Stimulated activated CD4-positive, alpha-beta T cell treated with anti-CD3 and anti-CD28 coated beads, Interleukin-4, amount 100 ng/mL, for 4 hours (primary cell): ENCODE measurements at places on chromosomes 12 and 14.

- DNase-seq = no peak
These were observed 1.7 kb downstream of the TUBA1A start for GRCh38 chr12:49187184-49187583.

DNA sequence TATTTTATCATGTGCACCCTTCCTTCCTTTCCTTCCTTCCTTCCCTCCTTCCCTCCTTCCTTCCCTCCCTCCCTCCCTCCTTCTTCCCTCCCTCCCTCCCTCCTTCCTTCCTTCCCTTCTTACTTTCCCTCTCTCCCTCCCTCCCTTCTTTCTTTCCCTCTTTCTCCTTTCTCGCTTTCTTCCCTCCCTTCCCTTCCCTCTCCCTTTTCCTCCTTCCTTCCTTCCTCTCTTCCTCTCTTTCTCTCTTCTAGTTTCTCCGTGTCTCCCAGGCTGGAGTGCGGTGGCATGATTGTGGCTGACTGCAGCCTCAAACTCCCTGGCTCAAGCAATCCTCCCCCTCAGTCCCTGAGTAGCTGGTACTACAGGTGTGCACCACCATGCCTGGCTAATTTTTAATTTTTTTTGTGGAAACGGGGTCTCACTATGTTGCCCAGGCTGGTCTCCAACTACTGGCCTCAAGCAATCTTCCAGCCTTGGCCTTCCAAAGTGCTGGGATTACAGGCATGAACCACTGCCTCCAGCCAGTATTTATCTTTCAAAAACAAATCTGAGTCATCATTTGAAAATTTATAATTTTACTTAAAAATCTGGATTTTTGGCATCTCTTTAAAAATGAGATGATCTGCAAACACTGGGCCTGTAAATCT is 7.8 kb downstream of the C1RL start:
- no peak for DNase-seq

- DNase-seq = no peak
These were observed 48.1 kb downstream of the MSRB3 start for GRCh38 chr12:65326616-65327015.

DNA sequence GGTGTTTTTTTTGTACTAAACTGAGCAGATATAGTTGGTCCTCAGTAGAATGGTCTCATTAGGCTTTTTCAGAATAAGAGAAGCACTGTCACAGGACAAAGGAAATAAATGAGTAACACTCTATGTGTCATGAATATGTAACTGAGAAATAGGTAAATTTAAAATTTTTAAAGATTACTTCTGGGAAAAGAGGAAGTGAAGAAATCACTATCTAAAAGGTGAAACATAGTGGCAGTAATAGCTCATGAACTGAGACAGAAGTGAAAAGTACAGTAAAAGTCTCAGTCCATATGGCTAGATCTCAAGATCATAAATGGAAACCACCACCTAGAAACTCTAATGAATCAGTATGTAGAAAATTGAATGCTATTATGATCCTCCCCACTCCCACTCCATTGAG is 89.3 kb upstream of the TTC7B start:
- no peak for DNase-seq

DNA sequence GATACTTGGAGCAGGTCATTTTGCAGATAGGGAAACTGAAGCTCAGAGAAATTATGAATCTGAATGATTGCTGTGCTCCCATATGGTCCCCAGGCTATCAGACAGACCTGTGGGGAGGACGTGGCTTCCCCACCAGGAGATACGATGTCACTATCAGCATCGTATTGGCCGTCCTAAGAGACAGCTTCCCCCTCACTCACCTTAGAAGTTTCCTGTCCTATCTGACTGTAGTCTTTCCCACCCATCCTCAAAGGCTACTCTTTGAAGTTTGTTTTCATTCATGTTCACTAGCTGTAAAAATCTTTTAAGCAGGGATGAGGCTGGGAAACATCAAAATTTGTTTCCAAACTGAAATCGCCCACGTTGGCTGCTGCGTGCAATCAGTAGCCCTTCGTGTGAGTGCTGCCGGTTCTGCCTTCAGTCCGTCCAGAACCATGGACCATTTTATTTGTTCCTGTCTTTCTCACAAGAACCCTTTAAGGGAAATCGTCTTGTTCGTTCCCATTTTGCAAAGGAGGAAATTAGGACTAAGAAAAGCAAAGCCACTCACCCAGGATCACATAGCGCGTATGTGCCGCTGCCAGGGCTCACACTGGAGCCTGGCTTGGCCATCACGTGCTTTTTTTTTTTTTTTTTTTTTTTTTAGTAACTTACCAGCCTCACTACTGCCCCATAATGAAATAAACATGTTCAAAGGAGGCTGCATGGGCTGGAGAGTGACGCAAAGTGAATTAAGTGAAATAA is 1.0 kb upstream of the KDM2B start:
- no peak for DNase-seq

DNA sequence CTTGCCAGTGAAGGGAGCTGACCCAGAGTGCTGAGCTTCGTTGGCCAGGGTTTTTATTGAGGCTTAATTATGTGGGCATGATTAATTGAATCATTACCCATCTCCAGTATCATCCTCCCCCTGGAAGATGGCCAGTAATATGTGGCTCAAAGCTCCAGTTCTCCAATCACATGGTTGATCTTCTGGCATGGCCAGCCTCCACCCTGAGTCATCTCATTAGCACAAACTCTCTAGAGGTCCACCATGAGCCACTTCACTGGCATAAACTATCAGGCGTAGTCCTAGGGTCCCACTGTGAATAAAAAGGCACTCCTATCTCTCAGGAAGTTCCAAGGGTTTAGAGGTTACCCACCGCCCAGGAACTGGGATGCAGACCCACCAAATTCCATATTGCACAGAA is 135.0 kb downstream of the ANO6 start:
- no peak for DNase-seq

DNA sequence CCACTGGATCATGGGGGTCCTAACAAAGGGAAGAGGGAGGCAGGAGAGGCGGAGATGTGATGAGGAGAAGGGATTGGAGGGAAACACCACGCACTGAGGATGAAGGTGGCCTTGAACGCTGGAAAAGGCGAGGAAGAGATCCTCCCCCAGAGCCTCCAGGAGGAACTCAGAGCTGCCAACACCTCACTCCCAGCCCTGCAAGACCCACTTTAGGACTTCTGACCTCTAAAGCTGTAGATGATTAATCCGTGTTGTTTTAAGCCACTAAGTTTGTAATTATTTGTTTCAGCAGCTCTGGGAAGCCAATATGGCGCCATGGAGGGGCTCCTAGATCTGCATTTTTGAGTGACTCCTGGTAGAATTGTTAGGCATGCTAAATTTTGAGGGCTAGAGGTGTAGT is 74.6 kb upstream of the CEP83 start:
- no peak for DNase-seq

- peak; percentile 96 for DNase-seq
These were observed 6.7 kb downstream of the HDAC7 start for GRCh38 chr12:47812797-47813510.

GRCh38 chr12:113347-113746 is 46.8 kb downstream of the IQSEC3 start:
- no peak for DNase-seq

DNA sequence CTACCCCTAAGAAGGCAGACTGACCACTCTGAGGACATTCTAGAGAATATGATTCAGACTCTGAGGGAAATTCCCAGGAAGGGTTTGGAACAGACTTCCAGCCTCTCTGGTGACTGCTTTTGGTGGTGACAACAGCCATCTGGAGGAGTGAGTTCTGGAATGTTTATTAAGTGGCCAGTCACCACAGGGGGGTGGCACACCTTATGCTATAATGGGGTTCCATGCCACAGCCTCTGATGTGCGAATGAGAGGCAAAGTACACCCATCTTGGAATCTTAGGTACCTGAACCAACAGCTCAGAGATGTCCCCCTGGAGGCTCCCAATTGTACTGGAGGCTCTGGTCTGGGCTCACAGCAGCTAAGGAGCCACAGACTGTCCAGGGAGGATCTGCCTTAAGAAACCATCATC is 9.5 kb upstream of the TINF2 start:
- DNase-seq = no peak

GRCh38 chr12:102406033-102406584 is 74.3 kb downstream of the IGF1 start:
- DNase-seq = no peak

DNA sequence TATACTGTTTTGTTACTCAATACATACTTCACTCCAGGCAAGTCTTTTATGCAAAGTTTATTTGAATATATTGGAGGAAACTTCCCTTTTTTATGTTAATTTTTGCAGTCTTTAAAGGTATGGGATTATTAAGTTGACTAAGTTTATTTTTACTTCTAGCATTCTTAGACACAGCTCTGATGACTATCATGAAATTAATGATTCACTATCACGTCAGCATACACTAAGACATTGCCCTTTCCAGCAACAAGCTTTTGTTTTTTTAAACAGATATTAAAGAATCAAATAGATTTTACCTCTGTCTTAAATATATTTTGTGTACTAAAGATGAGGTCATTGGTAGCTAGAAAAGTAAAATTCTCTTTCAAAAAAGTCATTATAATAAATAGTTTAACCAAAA is 52.1 kb downstream of the DERA start:
- DNase-seq = no peak

- DNase-seq = no peak
These were observed 2.8 kb downstream of the NXPH4 start for GRCh38 chr12:57219205-57219992.

- no peak for DNase-seq
These were observed 198.1 kb downstream of the DAD1 start for GRCh38 chr14:22390824-22391461.

GRCh38 chr12:130049666-130050065 is 112.6 kb upstream of the FZD10 start:
- no peak for DNase-seq

DNA sequence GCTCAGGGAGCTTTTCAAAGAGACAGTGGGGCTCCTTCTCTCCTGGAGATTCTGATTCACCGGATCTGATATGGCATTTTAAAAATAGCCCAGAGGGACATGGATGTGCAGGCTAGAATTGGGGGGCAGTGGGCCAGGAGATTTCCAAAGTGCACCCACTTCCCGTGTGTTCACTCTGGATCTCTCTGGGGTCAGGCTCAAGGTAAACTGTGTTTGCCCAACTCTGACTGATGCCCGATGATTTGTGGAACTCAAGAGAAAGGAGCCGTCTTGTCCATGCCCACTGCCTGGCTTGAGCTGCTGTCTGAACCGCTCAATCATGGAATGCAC is 17.9 kb downstream of the FAM181A start:
- DNase-seq = no peak

DNA sequence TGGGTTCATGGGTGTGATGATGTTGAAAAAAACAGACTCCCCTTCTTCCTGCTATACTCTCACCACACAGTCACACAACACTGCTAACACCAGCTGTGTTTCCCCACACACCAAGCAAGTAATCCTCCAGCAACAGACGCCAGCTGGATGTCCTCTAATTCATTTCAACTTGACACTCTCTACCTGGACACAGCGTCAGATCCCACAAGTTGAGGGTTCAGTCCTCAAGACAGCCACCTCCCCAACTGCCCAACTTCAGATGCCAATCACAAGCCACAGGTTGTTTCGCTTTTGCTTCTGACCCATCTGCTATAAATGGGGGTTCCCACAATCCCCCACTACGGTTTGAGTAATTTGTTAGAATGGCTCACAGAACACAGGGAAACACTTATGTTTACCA is 49.3 kb downstream of the TMEM30B start:
- no peak for DNase-seq

DNA sequence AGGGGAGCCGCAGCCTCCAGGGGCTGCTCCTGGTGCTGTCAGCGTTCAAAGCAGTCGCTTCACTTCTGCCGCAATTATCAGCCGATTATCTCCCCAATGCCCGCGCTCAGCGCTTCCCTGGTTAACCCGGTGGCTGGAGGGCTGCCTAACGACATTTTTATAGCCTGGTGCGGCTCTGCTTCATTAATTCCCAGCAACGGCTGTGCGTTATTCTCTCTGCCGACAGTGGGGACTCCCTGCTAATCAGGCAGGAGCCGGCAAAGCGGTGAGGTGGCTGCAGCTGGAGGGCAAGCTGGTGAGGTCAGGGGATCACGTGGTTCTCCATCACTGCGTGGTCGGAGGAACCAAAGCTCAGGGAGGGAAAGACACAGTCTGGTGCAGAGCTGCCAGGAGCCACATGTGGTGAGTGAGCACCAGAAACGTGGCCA is 62.9 kb downstream of the GLRX5 start:
- DNase-seq = no peak

DNA sequence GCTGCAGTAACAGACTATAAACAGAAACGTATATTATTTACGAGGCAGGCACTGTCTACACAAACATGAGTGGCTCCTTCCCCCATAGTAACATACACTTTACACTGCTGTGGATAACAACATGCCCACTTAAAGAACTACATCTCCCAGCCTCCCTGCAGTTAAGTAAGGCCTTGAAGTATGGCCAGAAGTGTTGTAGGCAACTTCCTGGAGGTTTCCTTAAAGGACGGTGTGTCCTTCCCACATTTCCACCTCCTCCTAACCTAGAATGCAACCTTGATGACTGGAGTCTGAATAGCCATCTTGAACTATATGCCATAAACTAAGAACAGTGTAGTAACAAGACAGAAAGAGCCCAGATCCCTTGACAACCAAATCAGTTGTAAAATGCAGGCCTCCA is 20.3 kb downstream of the MED13L start:
- DNase-seq = no peak

GRCh38 chr14:102182936-102183619 is 43.4 kb downstream of the WDR20 start:
- DNase-seq = no peak

DNA sequence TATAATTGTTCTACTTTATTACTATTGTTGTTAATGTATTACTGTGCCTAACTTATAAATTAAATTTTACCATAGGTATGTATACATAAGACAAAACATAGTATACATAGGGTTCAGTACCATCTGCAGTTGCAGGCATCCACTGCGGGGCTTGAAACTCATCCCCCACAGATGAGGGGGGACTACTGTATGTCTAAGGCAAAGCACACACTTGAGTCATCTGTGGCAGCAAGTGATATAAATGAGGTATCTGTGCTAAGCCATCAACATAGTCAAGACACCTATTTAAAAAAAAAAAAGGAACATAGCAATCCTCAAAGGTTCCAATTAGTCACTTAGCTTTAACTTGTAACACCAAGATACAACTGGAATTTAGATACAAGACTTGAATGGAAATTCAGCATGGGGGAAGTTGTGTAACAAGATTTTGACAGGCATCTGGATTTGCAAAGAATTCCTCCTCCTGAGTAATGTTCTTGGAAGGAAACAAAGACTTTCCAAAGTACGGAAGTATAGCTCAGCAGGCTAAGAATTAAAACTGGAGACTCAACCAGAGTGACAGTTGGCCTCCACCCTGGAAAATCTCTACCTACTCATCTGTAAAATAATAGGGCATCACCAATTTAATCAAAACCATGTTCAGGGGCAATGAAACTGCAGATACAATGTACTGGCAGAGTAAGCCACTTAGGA is 14.9 kb downstream of the DCAF5 start:
- no peak for DNase-seq

DNA sequence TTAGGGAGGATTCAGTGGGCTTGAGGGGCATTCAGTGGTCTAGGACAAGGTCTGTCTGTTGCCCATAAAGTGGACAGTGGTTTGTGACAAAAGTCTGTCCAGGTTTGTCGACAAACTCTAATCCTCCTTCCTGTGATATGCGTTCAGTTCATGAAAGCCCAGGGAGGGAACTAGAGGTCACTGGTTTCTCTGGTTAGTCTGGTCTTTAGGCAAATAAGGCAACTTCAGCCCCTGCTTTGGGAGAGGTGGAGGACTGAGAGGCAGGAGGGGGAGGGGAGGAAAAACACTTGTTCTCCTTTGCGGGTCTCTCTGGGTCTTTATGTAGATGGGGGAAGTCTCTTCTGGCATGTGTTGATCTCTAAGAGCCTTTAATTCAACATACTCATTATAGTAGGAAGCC is 235.1 kb upstream of the PWP1 start:
- DNase-seq = no peak

GRCh38 chr12:91335699-91336098 is 153.1 kb upstream of the DCN start:
- no peak for DNase-seq
